ENCODE measurements at places on chromosomes 4 and X.

GRCh38 chr4:82555276-82555675 is 6.5 kb downstream of the TMEM150C start:
- DNase-seq, result no peak

GRCh38 chrX:68424719-68425118 is 8.6 kb downstream of the OPHN1 start:
- no peak for DNase-seq

DNA sequence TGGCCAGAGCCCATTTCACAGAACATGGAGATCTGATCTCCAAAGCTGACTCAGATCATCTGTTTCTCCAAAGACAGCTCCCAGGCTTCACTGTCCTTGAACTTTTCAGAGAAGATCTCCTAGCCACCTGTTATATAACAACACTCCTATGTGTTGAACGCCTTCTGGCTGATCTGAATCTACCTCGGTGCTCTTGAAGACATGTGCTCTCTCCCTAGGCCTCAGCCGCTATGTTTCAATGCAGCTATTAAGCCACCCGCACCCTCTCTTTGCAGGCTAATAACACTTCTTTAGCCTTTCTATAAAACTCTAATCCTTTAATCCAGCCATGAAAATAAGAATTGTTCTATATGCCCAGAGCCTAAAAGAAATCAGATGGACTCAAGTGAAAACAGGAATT is 34.9 kb downstream of the SEL1L3 start:
- DNase-seq, result no peak

DNA sequence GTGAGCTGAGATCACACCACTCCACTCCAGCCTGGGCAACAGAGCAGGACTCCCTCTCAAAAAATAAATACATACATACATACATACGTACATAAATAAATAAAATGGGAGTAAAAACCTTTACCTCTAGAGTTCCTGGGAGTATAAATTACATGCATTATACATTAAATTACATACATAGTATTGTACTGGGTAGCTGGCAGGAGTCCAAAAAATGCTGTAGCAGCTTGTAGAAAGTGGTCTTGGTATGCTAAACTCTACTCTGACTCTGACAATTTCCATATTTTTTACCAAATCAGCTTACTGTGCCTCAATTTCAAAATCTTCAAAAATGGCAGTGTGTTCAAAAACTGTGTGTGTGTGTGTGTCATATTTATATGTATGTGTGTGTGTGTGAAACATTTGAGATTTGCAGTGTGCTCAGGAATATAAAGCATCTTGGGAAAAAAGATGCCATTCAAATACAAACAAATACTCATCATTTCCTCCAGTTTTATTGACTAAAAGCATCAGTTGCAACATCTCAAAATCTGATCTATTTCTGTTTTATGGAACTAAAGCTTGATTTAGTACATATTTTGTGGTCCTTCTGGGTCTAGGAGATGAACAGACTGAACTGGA is 171.7 kb downstream of the SHROOM3 start:
- no peak for DNase-seq

DNA sequence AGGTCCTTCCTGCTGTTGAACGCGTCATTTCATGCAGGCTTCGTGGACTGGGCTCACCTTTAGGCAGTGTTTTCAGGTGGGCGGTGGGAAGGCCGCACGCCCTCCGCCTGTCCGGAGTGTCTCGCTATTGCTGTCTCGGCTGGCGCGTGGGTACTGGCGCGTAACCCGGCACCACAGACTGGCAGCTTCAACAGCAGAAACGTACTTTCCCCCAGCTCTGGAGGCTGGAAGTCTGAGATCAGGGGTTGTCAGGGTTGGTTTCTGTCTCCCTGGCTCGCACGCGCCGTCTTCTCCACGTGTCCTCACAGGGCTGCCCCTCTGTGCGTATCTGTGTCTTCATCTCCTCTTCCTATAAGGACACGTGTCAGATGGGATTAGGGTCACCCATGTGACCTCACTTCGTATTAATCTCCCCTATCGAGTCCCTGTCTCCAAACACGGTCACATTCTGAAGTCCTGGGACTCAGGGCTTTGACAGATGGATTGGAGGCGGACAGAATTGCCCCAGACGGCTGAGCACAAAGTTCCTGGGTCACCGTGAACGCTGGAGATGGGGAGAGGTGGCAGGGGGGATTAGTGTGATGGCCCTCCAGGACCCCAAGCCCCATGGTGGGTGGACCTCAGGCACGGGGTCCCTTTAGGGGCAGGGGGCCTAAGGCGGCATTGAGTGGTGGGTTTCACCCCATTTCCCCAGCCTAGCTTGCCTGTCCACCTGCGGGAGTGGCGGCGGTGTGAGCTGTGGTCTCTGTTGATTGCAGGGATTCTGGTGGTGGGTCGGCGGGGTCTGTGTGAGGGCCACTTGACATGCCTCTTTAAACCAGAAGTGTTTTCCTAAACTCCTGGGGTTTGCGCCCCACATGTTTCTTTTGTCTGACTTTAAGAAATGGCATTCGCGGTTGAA is 83.4 kb upstream of the LRPAP1 start:
- no peak for DNase-seq

All from stimulated activated CD4-positive, alpha-beta T cell treated with anti-CD3 and anti-CD28 coated beads, Interleukin-12 subunit alpha, Interleukin-12 subunit beta, amount 100 ng/mL, for 4 hours (primary cell).